ENCODE measurements at places on chromosomes 4 and X.

DNA sequence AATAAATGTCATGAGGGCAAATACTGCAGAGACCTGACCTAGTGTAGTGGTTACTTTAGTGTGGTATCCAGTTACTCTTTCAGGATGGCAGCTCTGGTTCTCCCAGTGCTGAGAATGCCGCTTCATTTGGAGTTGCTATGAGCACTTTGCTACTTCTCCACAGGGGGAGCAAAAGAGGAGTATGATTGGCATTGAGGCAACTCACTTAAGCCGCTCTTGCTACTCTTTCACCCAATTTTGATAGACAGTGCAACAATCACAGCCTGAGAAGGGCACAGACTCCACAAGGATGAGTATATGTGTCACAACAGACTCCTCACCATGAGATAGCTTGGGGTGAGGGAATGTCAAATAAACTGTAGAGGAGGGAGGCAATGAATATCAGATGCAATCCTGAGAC, 81.2 kb downstream of the NPY1R start:
- DNase-seq = no peak

DNA sequence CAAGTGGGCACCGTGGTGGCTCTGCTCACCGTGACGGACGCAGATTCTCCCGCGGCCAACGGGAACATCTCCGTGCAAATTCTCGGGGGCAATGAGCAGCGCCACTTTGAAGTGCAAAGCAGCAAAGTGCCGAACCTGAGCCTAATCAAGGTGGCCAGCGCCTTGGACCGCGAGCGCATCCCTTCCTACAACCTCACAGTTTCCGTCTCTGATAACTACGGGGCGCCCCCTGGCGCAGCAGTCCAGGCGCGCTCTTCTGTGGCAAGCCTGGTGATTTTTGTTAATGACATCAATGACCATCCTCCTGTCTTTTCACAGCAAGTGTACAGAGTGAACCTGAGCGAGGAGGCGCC, 2.7 kb downstream of the FAT4 start:
- peak; percentile 67 for DNase-seq

GRCh38 chrX:3143043-3143799, 102.0 kb downstream of the ARSF start:
- no peak for DNase-seq

DNA sequence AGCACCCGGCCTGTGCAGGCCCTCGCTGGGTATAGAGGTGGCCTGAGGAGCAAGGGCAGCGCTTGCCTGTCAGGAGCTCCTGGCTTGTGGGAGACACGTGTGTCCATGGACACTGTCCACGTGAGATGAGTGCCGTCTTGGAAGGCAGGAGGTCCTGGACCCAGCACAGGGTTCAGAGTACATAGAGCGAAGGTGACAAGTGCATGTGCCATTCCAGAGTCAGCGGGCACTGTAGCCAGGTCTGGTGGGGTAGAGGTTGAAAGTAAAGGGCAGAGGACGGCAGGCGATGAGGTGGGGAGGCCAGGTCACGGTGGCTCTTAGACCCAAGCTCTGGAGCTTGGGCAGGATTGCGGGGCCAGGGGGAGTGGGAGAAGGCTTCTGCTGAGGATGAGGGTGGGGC, 28.4 kb upstream of the TADA2B start:
- DNase-seq = no peak

DNA sequence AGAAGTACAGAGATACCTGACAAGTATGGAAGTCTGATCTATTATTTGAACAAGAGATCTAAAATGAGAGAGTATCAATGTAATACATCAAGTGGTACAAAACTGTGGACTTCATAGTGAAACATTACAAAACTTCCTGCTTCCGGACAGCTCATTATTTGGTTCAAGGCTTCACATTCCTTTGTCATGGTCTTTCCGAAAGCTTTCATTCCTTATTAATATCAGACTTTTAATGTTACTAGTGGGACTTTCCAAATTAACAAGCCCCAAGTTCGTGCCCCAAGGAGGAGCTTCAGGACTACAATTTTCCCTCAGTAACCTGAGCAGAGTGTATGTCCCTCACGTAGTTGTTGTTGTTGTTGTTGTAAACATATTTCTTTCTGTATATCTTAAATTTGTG, 1.2 kb downstream of the CHIC2 start:
- no peak for DNase-seq

DNA sequence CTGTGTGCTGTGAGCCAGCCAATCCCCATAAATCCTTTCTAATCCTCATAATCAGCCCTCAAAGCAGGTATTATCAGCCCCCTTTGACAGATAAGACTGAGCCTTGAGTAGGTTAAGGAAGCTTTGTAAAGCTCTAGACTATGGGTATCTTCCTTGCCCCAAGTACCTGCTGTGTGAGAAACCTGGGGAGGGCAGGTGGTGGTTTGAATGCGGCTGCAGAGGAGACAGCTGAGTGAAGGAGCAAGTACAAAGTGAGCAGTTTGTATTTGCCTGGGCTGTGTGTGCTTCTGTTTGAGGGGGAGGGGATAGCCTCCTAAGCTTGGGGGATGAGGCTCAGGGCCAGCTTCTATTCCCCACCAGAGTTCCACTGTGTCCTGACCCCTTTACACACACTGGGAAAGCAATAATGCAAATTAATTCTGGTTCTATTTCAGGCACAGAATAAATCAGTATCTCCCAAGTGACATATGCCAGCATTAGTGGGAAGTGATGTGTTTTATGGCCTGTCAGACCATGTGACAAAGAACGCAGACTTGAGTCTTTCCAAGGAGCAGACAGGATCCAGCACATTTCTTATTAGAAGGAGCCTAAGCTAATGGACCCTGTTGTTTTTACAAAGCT, 63.5 kb downstream of the EVC start:
- no peak for DNase-seq

DNA sequence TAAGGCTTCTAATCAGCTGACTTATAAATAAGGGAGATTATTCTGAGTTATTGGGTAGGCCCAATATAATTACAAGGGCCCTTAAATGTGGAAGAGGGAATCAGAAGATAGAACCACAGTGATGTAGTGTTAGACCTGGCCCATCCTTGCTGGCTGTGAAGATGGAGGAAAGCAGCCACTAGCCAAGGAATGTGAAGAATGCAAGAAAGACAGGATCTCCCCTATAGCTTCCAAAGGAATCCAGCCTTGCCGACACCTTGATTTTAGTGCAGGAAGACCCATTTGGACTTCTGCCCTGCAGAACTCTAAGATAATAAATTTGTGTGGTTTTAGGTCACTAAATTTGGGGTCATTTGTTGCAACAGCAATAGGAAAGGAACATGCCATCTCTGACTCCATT, 150.6 kb downstream of the SPATA18 start:
- no peak for DNase-seq

DNA sequence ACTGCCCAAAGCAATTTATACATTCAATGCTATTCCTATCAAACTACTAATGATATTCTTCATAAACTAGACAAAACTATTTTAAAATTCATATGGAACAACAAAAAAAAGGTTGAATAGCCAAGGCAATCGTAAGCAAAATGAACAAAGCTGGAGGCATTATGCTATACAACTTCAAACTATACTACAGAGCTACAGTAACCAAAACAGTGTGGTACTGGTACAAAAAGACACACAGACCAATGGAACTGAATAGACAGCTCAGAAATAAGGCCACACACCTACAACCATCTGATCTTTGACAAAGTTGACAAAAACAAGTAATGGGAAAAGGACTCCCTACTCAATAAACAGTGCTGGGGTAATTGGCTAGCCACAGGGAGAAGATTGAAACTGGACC, 67.0 kb downstream of the FGF16 start:
- no peak for DNase-seq

DNA sequence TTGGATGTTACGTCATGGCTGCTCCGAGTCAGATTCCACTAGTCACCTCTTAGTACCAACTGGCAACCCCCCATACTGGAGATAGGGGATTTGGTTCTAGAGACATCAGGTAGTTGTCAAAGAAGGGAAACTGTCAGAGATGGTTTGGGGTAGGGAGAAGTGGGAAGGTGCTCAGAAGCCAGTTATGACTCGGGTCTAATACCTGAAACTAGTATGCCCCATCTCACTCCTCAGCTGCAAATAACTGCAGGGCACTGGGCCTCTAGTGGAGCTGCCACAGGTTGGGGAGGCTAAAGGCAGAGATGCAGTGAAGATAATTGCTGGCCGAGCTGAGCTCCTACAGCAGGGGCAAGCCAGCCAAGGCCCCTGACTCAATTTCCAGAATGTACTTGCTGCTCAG, 30.0 kb downstream of the OTUD6A start:
- no peak for DNase-seq

DNA sequence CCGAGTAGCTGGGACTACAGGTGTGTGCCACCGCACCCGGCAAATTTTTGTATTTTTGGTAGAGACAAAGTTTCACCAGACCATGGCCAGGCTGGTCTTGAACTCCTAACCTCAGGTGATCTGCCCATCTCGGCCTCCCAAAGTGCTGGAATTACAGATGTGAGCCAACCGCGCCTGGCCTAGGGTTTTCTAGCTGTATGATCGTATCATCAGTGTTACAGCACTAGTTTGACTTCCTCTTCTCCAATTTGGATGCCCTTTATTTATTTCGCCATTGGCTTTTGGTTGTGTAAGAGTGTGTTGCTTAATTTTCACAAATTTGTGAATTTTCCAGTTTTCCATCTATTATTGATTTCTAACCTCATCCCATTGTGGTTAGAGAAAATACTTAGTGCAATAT, 5.2 kb downstream of the TKTL1 start:
- no peak for DNase-seq

Measured in left forelimb (tissue), 1 donor.